H7 (cell line): ENCODE measurements at places on chromosomes 1 and 21. TPM values are rescaled to one million over a fixed set of nuclear protein-coding genes. Genes with fewer than 3 reads are reported as not detected.

The LRRIQ3 gene
- total RNA-seq: 0.42 and 0.96 TPM in 2 replicates

DNA sequence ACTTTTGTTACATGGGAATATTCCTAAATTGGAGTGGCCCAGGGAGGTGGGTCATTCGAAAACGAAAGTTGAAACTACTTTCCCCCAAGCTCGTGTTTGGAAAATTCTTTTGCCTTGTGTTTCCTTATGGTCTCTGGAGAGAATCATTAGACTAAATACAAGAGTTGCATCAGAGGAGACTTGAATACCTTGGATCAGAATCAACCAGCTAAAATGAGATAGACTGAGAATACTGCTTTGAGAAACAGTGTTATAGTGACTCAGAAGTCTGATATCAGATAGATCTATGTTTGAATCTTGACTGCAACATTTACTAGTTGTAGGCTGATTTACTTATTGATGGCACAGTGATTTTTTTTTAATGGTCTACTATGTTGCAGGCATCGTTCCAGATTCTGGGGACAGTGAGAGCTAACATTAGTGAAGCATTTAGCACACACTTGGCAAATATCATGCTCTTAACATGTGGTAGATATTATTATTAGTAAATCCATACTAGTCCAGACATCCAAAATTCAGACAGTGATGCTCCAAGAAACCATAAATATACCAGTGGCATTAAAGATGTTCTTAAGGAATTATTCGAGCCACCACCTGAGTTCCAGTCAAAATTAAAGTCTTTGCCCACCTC lies 12.9 kb upstream of the ACTN2 start:
- no peak for DNase-seq

The SNAPIN gene
- total RNA-seq: 48.3 and 48.5 TPM in 2 replicates

- no peak for DNase-seq
Measured at GRCh38 chr21:36852293-36852692, 114.2 kb downstream of the HLCS start.

- no peak for DNase-seq
Measured at GRCh38 chr1:19365721-19366120, 53.6 kb downstream of the SLC66A1 start.

DNA sequence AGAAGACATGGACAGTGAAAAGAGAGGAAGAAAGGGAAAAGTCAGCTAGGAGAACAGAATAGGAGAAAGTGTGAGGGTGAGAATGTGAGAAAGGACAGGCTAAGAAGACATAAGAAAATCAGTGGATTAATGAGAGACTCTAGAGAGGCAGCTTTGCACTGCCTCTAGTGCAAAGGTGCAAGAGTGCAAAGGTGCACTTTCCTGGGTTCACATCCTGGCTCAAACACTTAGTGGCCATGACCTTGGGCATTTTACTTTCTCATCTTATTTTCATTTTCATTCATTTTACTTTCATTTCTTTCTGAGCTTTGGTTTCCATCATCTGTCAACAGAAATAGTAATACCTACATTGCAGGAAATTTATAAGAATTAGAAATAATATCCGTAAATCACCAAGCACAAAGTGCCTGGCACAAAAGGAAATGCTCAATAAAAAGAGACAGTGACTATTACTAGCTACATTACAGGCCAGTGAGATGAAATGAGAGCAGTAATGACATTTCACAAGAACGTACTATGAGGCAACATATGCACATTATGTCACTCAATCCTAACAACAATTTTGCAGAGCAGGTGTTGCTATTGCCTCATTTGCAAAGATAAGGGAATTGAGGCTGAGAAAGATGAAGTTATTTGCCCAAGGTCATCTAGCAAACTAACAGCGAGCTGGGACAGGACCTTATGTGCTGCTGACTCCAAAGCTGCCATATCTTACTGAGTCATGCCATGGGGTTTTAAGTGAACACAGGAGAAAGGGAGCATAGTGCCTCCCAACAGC lies 107.0 kb upstream of the TLR5 start:
- DNase-seq: no peak
